Mesenteric fat pad (tissue), 1 donor: ENCODE measurements at places on chromosomes 5 and 9. TPM values are rescaled to one million over a fixed set of nuclear protein-coding genes. Genes with fewer than 3 reads are reported as not detected.

- DNase-seq: no peak
Measured at GRCh38 chr9:76855015-76855414, 50.9 kb downstream of the PRUNE2 start.

HNRNPA0 gene
- total RNA-seq: 24.3 TPM

SLC22A4 gene
- total RNA-seq: 5.4 TPM

GRCh38 chr9:95864852-95865580, 10.5 kb upstream of the ERCC6L2 start:
- DNase-seq: no peak

- DNase-seq: no peak
Measured at GRCh38 chr9:4927043-4927471, 58.0 kb upstream of the JAK2 start.

- DNase-seq: no peak
Measured at GRCh38 chr5:125503946-125504345, 757.5 kb upstream of the ZNF608 start.

DNA sequence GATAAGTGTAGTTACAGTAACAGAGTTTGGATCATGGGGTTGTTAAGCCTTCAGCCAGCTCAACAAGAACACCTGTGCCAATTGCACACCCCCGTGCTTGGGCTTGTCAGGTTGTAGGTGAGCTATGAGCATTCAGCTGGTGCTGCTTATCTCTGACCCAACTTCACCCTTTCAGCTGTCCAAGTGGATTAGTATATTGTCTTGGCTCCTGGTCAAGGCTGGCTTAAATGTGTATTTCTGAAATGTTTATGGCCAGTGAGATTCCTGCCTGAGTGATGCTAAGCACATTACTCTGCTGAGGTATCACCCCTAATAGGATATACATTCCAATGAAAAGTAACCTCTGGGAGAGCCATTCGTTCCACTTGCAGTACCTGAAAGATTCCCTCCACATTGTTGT, 44.2 kb upstream of the LMNB1 start:
- DNase-seq: no peak

BAAT gene
- total RNA-seq: not detected

GRCh38 chr5:157080286-157080685, 21.4 kb upstream of the HAVCR1 start:
- DNase-seq: no peak

DNA sequence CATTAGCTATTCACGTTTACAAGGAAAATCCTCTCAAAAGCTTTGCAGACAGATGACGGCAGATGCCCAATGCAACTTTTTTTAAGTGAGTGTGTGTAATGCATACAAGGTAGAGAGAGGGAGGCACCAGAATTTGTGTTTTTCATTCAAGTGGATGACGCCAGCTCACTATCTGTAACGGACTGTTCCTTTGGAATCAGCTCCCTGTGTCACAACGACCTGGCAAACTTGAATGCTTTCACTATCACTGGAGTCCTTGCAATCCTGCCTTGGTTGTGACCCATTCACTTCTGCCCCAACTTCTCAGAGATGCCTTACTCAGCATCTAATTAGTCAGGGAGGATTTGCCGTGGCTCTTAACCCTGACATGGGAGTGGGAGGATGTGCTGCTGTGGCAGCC, 148.5 kb downstream of the BNC2 start:
- DNase-seq: no peak

- peak; percentile 90 for DNase-seq
Measured at GRCh38 chr9:110579034-110579861, at the start of gene SVEP1. Gene SVEP1 (minus strand): TSS chr9:110579741. CDS start chr9:110579543, 198 bp downstream.

- DNase-seq: no peak
Measured at GRCh38 chr5:108238461-108238860, 143.4 kb downstream of the FBXL17 start.

DNA sequence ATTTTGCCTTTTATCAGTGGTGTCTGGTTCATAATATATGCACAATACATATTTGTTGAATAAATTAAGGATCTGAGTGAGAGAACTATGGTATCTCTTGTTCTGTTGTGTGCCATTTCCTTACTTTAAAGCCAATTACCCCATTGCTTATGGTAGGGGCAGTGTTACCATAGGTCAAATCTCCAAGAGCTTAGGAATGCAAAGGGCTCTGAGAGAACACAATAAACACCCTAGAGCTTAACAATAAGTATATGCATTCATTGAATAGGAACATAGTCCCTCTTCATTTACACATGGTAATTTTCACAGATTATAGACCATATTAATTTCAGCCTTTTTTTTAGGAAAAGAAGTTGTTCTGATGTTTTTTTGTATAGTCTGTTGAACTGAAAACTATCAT, 112.2 kb downstream of the MCTP1 start:
- DNase-seq: no peak

ALG2 gene
- 37.1 TPM for total RNA-seq

DNA sequence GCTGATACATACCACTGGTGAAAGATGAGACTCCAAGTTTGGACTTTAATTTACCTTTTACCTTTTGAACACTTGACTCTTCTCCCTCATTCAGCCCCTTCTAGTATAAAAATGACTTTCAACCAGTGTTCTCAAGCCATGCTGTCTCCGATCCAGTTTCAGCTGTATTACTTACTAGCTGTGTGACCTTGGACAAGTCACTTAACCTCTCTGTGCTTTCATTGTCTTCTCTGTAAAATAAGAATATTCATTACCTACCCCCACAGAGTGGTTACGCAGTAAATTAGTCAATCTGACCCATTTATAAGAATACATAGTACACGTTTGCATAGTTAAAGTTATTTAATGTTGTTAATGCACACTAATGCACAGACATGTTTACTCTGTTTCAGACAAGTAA, 12.6 kb upstream of the CEMIP2 start:
- no peak for DNase-seq

SLC2A6 gene
- 3.9 TPM for total RNA-seq

GRCh38 chr9:95588724-95589588, 72.2 kb upstream of the PTCH1 start:
- no peak for DNase-seq

JADE2 gene
- 31.6 TPM for total RNA-seq

- DNase-seq: no peak
Measured at GRCh38 chr5:94885931-94886330, 267.5 kb downstream of the SLF1 start.

TLX3 gene
- total RNA-seq: not detected

DOCK2 gene
- total RNA-seq: 49.4 TPM

DNA sequence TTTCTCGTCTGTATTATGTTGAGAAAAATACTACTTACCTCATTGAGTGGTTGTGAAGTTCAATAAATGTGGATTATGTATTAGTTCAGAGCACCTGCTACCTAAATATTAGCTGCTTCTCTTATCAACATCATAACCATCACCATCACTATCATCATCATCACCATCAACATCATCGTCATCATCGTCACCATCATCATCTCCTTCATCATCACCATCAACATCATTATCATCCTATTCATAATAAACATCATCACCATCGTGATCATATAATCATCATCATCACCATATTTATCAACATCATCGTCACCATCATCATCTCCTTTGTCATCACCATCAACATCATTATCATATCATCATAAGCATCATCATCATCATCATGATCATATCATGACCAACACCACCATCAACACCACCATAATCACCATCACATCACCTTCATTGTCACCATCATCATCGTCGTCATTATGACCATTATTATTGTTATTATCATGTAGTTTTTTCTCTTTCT, 181.0 kb upstream of the ADCY2 start:
- no peak for DNase-seq

NOXA1 gene
- total RNA-seq: 3.2 TPM

CENPP gene
- total RNA-seq: 4.0 TPM

PRKAA1 gene
- total RNA-seq: 83.9 TPM

- DNase-seq: no peak
Measured at GRCh38 chr5:160805376-160805775, 46.6 kb downstream of the ATP10B start.

- no peak for DNase-seq
Measured at GRCh38 chr5:111231119-111231518, 6.9 kb downstream of the CAMK4 start.

- DNase-seq: no peak
Measured at GRCh38 chr5:137658324-137658723, 77.6 kb downstream of the KLHL3 start.

PCDHA13 gene
- total RNA-seq: 0.58 TPM

PPP3R2 gene
- total RNA-seq: not detected

DNA sequence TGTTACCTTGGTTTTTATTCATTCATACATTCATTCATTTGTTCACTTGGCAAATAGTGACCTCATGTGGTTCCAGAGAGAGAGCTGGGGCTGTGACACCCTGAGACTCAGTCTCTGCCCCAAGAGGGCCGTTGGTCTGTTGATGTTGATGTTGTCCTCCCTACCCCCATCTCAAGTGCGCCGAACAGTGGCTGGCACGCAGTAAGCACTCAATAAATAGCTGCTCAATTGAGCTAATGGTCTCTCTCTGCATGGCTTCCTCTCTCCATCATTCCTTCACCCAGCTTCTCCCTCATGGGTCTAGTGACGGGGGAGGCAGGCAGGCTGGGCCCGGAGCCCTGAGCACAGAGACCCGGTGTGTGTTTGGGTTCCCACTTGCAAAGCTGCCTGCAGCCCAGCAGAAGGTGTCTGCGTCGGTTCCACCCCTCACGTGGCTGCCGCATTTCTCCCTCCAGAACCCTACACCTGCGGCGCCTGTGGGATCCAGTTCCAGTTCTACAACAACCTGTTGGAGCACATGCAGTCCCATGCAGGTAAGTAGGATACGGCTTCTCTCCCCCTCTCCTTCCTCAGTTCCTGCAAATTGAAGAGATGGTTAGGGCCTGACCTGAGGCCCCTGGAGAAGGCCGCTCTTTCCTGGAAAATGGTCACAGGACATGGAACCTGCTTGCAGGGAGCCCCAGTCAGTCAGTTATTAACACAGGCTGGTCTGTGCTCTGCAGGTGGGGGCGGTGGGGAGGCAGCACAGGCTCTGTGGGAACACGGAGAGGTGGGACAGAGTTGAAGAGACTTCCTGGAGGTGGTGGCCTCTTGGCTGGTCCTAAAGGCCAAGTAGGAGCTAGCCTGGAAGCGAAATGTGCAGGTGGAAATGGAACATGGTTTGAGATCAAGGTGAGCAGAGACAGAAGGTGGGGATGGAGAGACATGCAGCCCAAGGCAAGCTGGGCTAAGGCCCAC, 42.0 kb downstream of the AMBP start:
- DNase-seq: peak; percentile 71

DNA sequence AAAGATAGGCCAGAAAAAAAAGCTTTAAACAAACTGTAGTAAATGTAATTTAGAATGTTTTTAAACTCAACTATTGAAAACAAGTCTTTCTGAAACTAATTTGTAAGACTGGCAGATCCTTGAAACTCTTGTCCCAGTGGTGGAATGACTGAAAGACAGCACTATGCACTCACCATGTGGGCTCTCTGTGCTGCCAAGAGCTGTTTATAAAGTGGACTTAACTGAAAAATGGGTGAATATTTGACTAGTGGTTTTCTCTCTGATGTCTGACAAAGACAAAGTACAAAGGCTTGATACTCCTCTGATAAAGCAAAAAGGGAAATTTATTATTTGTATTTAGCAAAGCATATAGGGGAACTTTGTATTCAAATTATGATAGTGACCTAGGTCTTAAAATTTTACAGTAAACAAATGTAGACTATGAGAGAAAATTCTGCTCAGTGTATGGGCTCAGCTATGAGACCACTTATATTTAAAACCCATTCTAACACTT, 635.4 kb downstream of the NR2F1-AS1 start:
- no peak for DNase-seq

DNA sequence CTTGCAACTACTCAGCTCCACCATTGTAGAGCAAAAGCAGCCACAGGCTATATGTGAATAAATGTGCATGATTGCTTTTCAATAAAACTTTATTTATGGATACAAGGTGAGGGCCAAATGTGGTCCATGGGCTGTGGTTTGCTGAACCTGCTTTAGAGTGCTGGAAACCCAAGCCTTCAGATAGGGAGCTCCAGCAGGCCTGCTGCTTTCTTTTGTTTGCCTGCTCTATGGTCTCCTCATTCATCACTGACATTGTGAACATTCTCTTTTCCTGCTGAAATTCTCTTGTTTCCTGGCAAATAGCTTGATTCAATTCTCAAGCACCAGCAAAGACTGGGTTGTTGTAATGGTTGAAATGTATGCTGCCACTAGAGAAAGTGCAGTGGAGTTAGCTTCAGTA, 26.0 kb downstream of the EGFLAM start:
- DNase-seq: no peak

DNA sequence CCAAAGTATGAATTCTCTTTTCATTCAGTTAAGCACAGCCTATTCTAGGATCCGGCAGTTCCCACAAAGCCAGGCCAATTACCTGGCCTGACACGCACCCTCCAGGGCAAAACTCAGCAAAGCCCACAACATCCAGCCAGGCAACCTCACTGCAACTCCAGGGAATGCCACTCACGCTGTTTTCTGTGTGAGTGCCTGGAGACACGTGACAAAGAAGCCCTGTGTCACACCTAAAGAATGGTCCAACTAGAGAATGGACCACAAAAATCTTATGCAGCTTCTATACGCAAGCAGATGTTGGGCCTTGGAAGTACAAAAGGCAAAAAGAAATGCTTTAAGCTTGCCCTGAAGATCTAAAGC, 20.2 kb downstream of the RETREG1 start:
- no peak for DNase-seq

DNA sequence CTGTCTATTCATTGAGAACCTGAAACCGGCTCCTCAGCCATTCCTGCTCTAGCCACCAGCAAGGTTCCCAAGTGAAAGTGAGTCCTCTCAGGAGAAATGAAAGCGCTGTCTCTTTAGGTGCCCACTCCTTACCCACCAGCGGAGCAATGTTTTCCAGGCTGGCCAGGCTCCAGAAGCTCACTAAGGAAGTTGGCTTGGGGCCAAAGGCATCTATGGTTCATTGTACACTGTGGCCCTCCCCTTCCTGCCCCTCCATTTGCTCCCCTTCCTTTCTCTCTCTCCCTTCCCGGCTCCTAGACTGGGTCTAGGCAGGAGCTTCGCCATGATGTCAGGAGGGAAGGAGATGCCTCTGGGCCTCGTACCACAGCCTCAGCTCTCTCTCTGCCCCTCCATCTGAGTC, 1.1 kb upstream of the GABRP start:
- DNase-seq: no peak

DNA sequence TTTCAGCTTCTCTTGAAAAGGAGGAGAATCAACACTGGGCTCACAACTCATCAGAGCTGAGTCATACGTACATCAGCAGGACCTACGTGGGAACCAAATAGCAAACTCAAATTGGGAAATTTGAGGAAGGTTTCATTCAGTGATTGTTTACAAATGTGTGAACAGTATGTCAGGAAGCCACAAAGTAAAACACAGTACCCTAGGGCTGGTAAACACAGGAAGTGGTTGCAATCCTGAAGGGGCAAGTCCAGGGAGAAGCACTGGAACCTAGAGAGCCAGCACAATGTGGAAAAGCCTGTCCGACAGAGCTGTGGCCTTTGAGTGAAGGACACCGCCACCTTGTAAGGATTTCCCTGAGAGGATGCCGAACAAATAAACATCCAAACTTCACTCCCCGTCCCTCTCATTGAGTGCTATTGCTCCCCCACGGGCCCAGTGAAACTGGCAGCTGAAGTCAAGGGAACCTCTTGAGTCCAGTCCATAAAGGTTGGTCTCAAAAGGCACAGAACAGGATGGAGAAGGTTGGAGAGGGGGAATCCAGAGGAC, 26.7 kb upstream of the RICTOR start:
- no peak for DNase-seq

- DNase-seq: no peak
Measured at GRCh38 chr9:17436854-17437253, 142.0 kb upstream of the SH3GL2 start.

GRCh38 chr9:111831371-111832108, 36.8 kb upstream of the SHOC1 start:
- no peak for DNase-seq

COL15A1 gene
- 73.3 TPM for total RNA-seq

- DNase-seq: no peak
Measured at GRCh38 chr5:158463188-158463587, 604.2 kb upstream of the CLINT1 start.
